Dermis blood vessel endothelial cell (primary cell): ENCODE measurements at places on chromosomes 5 and 9. TPM values are rescaled to one million over a fixed set of nuclear protein-coding genes. Genes with fewer than 3 reads are reported as not detected.

DNA sequence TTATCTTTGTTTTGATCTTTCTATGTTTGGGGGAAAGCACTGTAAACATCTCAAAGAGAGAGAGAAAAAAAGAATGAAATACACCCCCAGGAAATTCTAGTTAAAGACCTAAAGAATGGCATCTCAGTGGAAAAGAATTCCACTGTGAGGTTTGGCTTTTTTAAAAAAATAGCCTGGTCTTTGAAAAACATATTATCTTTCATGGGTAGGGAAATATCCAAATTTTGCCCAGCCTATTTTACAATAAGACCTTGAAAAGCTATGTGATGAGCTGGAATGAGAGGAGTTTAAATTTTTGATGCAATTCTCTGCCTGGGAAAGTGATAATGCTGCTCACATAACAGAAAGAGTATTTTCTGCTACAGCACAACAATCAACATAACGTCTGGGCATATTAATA lies 348.1 kb upstream of the WWC1 start:
- no peak for DNase-seq

HACD4 gene
- 0.51 and 0.56 TPM in 2 replicates for total RNA-seq

GRCh38 chr5:1820926-1821325 lies 19.7 kb downstream of the NDUFS6 start:
- no peak for DNase-seq

DNA sequence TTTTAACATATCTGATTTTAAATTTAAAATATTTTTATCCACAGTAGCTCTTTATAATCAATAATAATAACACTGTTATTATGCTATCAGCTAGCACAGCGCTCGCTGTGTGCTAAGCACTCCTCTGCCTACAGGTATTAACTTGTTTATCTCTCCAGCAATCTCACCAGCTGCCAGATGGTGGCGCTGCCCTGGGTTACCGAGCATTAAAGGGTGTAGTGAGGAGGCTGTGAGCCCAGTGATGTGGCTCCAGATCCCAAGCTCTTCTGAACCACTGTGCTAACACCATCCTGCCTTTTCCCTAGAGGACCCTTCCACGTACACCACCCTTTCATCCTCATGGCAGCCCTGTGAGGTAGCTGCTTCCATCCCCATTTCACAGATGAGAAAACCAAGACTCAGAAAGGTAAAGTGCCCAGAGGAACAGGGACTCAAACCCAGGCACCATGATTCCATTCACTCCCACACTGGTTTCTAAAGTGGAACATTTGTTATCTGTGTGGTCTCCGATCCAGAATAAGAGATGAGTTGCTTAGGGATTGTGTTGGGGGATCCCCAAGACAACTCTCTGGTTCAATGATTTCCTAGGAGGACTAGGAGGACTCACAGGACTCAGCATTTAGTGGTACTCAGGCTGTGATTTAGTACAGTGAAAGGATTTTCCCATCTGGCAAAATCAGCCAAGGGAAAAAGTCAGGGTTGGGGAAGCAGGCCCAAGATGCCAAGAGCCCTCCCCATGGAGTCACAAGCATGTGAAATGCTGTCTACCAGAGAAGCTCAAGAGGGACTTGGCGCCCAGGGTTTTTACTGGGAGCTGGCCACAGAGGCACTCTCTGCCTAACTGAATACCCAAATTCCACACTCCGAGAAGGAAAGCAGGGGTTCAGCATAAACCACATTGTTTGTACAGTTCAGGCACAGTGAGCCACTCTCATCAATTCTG lies 7.0 kb downstream of the IGFBPL1 start:
- DNase-seq, result peak; percentile 43

DNA sequence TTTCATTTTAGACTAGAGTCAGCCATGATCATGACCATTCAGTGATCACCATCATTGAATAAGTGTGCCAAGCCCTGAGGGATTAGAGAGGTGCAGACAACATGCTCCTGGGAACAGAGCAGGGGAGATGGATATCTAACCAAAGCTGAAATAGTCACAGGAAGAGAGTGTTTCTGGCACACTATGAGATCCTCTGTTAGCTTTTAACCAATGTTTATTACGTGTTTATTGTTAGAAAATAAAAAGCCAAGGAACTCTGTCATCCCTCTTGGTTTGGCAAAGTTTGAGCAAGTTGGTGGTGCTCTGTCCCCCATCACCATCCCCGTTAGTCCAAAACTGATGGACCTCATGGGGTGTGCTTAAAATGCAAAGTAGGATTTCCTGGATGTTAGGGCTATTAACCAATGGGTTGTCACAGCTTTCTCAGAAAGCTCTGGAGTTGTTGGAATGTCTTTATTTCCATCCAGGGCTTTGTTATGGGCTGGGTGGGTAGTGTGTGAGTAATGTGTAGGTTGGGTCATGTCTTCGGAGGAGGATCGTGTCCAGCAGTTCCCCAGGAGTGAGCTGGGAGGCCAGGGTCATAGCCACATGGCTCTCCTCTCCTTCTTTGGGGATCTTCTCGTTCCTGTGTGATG lies 34.9 kb downstream of the SLC28A3 start:
- DNase-seq, result no peak

GRCh38 chr9:21015995-21016394 lies 15.4 kb downstream of the HACD4 start:
- no peak for DNase-seq

DNA sequence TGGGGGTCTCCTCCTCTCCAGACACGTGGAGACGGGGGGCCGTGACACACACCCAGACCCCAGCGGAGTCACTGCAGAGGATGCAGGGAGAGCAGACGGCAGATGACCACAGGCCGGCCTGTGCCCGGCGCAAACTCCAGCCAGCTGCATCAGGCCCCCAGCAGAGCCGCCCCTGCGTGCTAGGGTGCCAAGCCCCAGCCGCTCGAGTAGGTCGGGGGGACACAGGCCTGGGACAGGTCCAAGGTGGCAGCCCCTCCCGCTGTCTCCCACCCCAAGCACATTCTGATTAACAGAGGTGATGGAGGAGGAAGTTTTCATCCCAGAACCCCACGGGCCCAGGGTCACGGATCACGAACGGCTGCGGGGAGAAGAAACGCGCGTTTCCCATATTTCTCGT lies 14.4 kb downstream of the NACC2 start:
- no peak for DNase-seq

- DNase-seq, result no peak
Observed at GRCh38 chr5:126354858-126355731, 68.1 kb upstream of the GRAMD2B start.

GRCh38 chr9:134929193-134930158 lies 11.8 kb upstream of the FCN1 start:
- no peak for DNase-seq

GRCh38 chr5:150758203-150758530 lies 650 bp downstream of the DCTN4 start:
- no peak for DNase-seq

KCNV2 gene
- total RNA-seq, result not detected in 2 replicates

GRCh38 chr5:103290846-103291245 lies 32.3 kb downstream of the MACIR start:
- no peak for DNase-seq

- no peak for DNase-seq
Observed at GRCh38 chr9:5361326-5362010, 21.8 kb upstream of the RLN1 start.

DNA sequence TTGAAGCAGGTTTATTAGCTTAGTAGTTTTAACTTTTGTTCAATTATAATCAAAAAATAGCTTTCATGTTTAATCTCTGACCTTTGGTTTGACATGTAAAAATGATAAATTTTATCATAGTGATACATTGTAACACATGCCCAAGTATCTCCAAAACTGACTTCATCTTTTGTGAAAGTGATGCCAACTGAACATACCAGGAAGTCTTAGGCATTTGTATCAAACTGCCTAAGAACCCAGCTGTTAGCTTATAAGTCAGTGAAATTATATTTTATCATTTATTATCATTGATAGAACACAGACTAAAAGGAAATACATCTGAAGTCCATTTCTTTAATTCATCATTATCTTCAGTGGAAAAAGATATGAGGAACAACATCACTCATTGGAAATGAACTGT lies 39.1 kb downstream of the NIPBL start:
- no peak for DNase-seq

GRCh38 chr9:21967702-21968101 lies 26.5 kb downstream of the CDKN2A start:
- DNase-seq, result no peak

GRCh38 chr9:8429157-8429556 lies 629.6 kb upstream of the DMAC1 start:
- no peak for DNase-seq

DNA sequence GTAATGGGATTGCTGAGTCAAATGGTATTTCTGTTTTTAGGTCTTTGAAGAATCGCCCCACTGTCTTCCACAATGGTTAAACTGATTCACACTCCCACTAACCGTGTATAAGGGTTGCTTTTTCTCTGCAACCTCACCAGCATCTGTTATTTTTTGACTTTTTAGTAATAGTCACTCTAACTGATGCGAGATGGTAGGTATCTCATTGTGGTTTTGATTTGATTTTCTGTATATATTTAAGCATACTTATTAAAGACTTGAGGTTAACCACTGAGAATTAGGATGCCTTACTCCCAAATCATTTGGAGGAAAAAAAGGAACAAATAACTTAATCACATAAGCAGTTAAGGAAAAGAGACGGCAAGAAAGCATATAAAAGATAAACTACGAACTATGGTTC lies 181.6 kb upstream of the FST start:
- DNase-seq, result no peak

WNT8A gene
- total RNA-seq, result not detected in 2 replicates

- peak; percentile 72 for DNase-seq
Observed at GRCh38 chr9:121698627-121699570, 47.5 kb downstream of the DAB2IP start.

GRCh38 chr9:71308454-71308853 lies 187.0 kb upstream of the TRPM3 start:
- DNase-seq, result no peak

GRCh38 chr9:95129476-95130291 lies 187.8 kb downstream of the FANCC start:
- no peak for DNase-seq

FGF1 gene
- 0.19 and 0.85 TPM in 2 replicates for total RNA-seq

- no peak for DNase-seq
Observed at GRCh38 chr5:33337637-33337992, 103.2 kb upstream of the TARS1 start.

RPS23 gene
- 3,030 and 3,622 TPM in 2 replicates for total RNA-seq

DNA sequence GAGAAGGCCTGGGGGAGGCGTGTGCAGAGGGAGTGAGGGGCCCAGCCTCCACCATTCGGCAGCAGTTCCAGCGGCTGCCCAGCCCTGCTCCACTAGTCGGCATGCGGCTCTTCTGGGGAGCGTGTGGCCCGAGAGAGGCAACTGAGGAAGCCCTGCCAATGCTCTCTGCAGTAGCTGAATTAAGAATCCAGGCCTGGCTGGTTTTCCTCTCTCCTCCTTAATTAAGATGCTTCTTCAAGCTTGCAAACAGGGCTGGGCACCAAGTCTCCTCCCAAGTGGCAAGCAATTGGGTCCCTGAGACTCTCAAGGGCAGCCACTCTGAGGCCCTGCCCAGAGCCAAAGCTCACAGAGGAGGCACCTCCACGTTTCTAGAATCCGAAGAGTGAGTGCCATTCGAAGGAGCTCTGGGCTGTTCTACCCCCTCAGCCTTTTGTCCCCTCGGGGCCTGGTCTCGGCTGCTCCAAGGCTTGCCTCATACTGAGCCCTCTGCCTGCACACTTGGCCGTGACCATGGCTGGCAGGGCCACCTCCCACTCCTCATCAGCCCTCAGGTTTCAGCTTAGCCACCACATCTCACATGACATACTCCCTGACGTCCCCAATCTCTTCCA lies 75.4 kb upstream of the LRRTM2 start:
- no peak for DNase-seq
